ENCODE measurements at places on chromosomes 12 and 14.

GRCh38 chr12:19200261-19200660, 70.7 kb downstream of the PLEKHA5 start:
- no peak for DNase-seq

GRCh38 chr14:84592770-84593169, 937.2 kb upstream of the FLRT2 start:
- DNase-seq, result no peak

DNA sequence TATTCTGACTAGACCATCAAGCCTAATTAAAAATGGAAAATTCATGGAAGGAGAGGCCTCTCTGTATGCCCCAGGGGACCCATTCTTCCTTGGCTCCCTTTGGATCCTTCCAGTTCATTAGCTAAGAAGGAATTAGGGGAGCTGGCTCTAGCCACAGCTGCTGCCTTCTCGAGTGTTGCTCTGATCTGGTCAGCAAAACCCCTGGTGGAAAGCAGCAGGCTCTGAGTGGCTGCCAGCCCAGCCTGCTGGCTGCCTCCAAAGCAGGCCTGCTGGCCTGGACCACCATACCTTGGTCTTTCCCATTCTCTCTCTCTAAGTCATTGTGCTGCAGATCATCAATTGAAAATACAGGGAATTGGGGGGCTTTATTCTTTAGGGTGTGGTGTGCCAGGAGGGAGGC, 29.0 kb upstream of the AKAP6 start:
- peak; percentile 100 for DNase-seq

DNA sequence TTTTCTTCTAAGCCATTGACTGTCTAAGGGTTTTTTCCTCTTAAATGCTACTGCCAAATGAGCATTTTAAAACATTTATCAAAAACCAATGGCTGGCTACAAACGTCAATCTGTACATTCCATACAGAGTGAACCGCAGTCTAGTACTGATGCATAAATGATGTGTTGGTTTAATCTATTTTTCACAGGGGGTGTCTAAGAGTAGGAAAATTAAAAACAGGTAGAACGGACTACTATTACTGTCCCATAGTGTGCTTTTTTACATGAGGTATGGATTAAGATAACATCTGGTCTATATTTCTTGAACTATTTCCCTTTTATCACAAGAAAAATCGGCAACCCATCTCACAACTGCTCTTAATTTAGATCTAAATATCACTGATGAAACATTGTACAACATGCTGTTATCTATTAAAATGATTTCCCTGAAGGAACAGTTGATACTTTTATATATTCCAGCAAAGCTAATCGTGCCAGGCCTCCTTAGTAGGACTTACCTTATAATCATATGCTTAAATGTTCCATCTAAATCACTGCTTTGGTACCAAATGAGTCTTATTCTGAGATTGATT, 172.9 kb upstream of the CDKN3 start:
- no peak for DNase-seq

- peak; percentile 22 for DNase-seq
These were observed 1.2 kb downstream of the ALDH1L2 start for GRCh38 chr12:105083031-105083430.

DNA sequence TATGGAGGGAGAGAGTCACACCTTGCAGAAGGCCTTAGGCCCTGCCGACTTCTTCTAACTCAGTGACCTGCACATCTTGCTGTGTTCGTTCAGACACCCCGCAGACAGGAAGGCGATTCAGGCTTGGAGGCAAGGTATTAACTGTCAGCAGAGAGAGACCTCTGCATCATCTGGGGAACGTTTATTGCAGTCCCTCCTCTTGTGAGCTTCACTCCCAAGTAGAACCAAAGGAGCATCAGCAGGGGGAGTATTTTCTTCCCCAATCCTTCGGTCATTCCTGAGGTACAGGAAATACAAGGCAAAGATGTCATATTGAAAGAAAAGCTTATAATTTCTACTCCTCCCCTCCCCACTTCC, 217.9 kb downstream of the CRADD start:
- DNase-seq, result no peak

Data from NCI-H524 (cell line).